ENCODE measurements at places on chromosomes 2 and 18.

GRCh38 chr2:138373993-138374408 is 127.6 kb upstream of the SPOPL start:
- DNase-seq = no peak

DNA sequence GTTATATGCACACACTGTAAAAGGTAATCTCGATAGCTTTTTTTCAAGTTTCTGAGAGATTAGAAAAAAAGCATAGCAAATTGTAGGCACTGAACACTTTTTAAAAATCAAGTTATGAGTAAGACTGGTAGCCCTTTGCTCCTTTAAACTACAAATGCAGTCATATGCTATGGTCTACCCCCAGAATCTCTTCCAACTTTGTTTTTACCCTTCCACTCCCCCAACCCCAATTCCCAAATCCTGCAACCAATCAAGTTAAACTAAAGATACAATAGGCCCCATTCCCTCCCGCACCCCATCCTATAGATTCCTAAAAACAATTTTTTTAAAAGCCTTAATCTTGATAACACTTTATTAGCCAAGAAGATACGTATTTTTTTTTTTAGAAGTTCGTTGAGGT is 752 bp upstream of the BAZ2B start:
- DNase-seq = no peak

DNA sequence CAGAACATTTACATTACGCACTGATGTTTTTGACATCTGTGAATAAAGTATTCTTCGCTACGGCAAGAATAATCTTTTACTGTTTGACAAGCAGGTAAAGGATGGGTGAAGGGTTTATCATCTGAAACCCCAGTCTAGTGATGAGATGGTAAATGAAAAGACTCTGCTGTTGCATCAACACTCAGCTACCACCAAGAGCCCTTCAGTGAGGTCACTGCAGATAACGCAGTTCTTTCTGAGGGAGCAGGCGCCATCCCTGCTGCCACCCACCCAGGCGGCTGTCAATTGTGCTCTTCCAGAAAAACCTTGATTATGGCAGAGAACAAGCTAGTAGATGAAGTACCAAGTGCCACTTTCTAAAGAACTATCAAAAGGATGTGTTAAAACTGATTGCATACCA is 58.7 kb downstream of the ABCG8 start:
- no peak for DNase-seq

DNA sequence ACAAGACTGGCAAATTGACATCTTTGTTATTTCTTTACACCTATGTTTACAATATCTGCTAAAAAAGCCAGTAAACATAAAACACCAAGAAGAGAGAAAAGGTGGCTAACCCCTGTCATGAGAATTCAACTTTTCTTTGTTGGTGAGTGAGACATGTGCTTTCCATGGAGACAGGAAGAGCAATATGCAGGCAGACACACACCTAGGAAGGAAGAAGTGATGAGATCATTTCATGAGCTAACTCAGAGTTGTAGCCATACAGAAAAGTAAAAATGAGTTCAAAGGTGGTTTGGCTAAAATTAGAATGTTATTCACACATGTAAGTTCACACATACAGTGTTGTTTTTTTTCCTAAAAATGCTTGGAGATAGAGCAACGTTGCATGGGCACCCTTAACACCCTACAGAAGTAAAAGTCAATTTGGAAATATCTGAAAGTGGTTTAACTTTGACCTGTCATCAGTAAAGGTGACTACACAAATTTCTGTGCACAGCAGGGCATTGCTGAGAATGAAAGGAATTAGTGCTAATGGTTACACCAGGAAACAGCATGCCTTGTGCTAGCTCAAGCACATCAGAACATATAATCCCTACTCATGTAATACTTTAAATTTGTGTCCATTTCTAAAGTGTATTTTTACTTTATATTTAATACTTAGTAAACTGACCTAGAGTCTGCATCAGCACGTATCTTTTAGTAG is 557.6 kb downstream of the CBLN2 start:
- no peak for DNase-seq

- no peak for DNase-seq
These were observed 148.4 kb downstream of the SH3RF3 start for GRCh38 chr2:109277406-109277805.

GRCh38 chr2:126643431-126643830 is 12.5 kb upstream of the GYPC start:
- DNase-seq = no peak

- DNase-seq = no peak
These were observed 559.8 kb upstream of the REG3G start for GRCh38 chr2:78465707-78466106.

- no peak for DNase-seq
These were observed 718.1 kb upstream of the ID2 start for GRCh38 chr2:7963787-7964186.

- no peak for DNase-seq
These were observed 34.2 kb upstream of the MLPH start for GRCh38 chr2:237452861-237453260.

- DNase-seq = no peak
These were observed 19.1 kb downstream of the KCNK3 start for GRCh38 chr2:26711457-26712161.

DNA sequence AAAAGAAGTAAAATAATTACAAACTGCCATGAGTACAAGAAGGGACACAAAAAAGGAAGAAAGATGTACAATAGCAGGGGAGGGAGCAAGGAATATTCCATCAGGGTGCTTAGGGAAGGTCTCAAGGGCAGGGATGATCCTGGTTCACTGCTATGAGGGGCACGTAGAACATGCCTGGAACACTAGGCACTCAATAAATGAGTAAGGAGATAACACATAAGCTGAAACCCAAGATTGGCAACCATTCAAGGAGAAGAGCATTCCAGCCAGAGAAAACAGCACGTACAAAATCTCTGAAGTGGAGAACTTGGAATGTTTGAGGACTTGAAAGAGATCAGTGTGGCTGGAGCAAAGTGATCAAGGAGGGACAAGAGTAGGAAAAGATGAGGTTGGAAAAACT is 103.2 kb downstream of the FAM161A start:
- DNase-seq = no peak

DNA sequence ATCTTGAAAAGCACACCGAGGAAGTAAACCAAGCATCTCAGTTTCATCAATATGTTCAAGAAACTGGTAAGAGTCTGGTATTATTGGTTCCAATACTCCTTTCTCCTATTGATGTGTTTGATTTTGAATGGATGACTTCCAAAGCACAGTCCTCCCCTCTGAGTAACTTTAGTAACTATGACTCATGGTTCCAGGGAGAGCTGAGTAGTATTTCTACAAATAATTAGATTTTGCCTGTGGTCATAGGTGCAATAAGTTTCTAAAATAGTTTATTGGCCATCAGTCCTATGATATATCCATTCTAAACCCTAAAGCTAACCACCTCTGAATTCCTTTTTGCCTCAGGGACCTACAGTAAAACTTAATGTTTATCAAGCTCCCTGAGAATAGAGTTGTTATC is 352.4 kb downstream of the XIRP2 start:
- no peak for DNase-seq

DNA sequence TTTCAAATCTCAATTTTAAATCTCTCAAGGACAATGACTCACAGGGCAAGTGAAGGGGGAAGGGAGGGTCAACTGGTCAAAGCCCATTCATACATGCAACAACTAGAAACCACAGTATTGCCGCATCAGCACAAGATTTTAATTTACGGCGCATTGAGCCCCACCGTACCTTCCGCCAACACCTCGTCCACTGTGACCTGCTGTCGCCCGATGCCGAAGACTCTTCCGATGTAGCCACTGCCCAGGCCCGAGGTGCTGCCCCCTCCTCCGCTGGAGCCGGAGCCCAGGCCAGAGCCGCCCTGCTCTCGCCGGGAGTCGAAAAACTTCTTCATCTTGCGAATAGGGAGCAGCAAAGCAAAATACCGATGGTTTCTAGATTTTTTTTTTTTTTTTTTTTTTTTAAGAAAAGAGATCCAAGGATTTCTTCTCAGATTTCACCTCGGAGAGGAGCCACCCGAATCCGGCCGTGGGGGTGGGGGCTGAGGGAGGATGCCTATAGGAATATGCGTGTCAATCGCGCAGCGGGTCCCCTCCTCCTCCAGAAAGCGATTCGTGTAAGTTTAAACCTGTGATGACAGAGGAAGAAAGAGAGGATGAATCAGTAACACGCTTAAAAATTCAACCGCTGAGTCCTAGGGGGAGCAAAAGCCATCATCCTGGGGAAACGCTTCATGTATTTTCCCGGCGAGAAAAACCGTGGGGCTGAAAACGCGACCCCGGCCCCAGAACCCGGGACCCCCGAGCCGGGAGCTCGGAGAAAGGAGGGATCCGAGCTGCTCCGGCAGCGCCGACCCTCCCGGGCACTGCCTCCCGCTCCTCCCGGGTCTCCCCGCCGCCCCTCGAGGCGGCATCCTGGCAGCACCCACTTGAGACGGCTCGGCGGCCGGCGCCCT is 584 bp downstream of the AAK1 start:
- DNase-seq = no peak

DNA sequence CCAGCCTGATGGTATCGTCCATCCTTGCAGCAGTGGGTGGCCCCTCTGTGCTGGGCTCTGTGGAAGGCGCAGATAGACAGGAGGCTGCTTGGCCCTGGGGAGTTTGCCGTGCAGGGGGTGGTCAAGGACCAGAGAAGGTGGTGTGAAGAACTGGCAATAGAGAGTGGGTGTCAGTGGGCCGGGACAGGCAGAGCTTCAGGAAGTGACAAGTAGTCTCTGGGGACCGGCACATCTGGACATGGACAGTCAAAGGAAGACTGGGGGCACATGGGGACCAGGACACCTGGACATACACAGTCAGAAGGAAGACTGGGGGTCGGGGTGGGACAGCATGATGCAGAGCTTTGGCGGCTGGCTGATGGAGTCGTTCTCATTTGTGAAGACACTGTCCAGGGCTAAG is 335.9 kb downstream of the AGAP1 start:
- DNase-seq = no peak

GRCh38 chr2:193584522-193584938 is 1389.8 kb upstream of the TMEFF2 start:
- no peak for DNase-seq

GRCh38 chr2:191322828-191323506 is 77.8 kb downstream of the MYO1B start:
- no peak for DNase-seq

DNA sequence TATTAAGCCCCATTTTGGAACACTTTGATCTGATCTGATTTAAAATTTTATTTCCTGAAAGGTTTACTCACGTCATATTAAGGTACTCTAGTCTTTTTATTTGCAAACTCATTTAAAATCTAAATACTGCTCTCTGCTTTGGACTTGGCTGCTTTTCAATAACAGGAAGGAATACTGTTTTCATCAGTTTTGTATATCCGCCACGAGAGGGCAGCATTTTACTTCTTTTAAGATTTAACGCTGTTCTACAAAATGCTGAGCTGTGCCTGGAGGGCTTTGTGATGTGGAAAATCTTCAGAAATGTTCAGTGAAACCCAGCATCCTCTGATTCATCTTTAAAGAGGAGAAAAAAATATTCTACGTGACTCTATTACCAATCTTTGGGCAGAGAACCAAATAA is 37.5 kb upstream of the SLC38A11 start:
- no peak for DNase-seq

DNA sequence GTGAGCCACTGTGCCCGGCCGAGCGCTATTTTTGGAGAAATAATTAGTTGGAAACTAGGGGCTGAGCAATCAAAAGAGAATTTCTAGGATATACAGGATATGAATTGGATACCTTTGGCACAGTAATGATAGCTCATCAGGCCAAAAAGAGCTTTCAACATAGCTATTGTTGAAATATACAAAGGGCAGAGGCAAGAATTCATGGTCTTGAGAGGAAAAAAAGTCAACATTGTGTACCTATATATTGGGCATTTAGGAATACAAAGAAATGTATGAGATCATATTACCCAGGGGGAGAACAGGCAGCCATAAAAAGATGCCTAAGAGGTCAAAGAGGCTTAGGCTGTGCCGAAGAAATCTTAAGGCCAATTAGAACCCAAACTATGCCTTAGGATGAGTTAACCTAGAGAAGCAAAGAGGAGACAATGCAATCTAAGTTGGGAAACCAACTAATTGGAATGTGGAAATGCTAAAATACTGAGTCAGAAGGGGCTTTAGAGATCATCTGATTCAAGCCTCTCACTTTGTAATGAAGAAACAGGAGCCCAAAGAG is 99.0 kb downstream of the RBBP8 start:
- no peak for DNase-seq

GRCh38 chr2:43343573-43344304 is 117.3 kb upstream of the ZFP36L2 start:
- DNase-seq = no peak

- DNase-seq = no peak
These were observed 394.5 kb downstream of the DLGAP1 start for GRCh38 chr18:4060427-4061281.

DNA sequence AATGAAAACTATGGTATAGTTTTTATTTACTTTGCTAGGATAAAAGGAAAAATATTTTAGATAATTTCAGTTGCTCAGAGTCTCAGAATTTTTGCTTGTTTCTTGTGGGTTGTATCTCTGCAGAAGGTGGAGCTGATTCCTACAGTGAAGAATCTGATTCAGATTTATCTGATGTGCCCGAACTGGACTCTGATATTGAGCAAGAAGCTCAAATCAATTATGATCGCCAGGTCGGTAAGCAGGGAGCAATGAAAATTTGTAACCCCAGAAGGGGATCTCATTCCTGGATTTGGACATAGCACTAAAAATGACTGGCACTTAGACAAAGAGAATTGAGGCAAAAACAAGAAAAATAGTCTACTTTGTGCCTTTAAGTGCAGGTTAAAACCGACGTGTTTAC is 140.2 kb downstream of the EML6 start:
- DNase-seq = no peak

DNA sequence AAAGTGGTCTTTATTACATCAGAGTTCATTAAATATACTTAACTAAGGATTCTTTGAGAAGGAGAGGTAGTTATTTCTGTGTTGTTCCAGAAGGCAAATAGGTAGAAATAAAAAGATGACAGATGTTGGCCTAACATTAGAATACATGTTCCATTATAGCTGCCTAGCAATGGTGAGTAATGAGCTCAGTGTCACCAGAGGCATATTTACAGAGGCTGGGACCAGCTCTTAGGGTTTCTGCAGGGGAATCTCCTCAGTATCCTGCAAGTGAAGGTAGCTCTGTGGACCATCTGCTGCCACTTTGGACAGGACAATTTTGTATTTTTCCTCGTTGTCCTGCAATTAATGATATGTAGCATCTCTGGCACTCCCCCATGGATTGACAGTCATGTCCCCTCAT is 416.0 kb downstream of the THSD7B start:
- no peak for DNase-seq

DNA sequence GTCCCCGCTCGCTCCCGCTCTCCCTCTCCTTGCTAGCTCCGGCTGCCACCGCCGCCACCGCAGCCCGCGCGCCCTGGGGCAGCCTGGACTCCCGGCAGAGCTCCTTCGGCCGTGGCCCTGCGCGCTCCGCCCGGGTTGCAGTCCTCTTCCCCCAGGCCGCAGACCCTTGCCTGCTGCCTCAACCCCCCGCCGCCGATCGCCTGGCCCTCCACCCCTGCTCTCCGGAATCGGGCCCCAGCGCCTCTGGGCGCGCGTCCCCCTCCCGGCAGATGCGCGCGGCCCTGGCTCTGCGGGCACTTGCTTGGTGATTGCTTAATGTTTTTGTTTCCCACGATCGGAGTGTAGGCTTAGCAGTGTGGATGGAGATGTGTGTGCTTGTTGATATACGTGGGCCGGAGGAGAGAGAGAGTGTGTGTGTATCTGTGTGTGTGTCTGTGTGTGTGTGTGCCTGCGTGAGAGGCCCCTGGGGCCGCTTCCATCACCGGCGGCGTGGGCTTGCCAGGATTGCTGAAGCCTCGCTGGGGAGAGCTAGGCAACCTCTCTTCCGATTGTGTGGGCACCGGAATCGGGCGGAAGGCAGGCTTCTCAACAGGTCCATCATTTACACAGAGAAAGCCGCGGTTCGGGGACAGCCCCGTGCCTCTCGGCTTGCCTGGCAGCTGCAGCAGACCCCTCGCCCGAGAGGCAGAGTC is 877 bp downstream of the INHBB start:
- peak; percentile 19 for DNase-seq
